Activated B cell treated with CpG ODN at 0.5 μM for 24 hours (primary cell): ENCODE measurements at places on chromosomes 4 and X. TPM values are rescaled to one million over a fixed set of nuclear protein-coding genes. Genes with fewer than 3 reads are reported as not detected.

DNA sequence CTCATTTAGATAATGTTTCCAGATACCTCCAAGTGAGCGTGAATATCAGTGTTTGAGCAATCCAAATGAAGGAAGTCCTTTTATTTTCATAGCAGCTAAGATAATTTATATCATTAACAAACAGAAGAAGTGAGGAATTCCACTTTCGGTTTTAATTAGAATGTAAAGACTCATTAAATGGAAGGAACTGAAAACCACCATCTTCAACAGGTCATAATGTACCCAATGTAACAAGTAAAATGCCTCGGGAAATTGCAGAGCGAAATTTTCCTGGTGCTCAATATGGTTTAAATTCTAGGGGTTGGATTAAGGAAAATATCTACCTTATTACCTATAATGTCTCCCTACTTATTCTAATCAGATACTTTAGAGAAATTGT, 33.9 kb upstream of the SLC9A7 start:
- DNase-seq = no peak

- DNase-seq = no peak
Measured at GRCh38 chrX:37786624-37787422, 7.0 kb downstream of the CYBB start.

- DNase-seq = no peak
Measured at GRCh38 chrX:150236327-150236726, 126.8 kb upstream of the MAMLD1 start.

GRCh38 chrX:153851981-153852380, 21.6 kb upstream of the PDZD4 start:
- no peak for DNase-seq

Gene CACNA1F
- total RNA-seq = 2.6 and 3.0 TPM in 2 replicates

Gene CSAG1
- not detected in 2 replicates for total RNA-seq
